Activated T-cell treated with anti-CD3 and anti-CD28 coated beads for 48 hours (primary cell): ENCODE measurements at places on chromosomes 3 and 15.

DNA sequence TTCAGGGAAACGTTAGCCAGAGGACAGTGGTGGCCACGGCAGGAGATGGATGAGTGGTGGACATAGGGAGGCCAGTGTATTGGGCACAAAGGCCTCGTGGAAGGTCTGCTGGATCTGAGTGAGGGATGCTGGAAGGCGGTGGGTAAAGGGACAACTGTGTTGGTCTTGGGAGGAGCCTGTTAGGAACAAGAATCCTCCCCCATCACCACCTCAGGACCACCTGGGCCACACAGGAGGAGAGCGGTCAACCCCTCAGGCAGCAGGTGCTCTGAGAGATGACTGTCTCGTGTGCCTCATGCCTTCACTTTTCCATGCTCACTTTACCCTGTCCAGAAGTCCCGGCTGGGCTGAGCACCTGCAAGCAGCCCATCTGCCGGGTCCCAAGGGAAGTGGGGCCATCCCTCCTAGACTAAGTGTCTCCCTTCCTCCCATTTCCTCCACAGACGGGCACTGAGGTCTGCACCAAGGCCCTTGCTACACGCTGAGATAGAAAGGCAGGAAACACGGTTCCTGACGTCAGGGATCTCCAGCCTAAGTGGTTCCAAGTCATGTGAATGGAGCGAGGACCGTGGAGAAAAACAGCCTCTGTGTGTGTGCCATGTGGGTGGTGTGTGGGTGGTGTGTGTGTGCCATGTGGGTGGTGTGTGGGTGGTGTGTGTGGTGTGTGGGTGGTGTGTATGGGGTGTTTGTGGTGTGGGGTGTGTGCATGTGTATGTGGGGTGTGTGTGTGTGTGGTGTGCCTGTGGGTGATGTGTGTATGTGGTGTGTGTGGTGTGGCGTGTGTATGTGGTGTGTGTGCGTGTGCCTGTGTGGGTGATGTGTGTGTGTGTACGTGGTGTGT is 47.8 kb upstream of the CTSH start:
- no peak for DNase-seq

GRCh38 chr15:67916565-67916964 is 76.7 kb upstream of the RNU6-1 start:
- DNase-seq, result no peak

DNA sequence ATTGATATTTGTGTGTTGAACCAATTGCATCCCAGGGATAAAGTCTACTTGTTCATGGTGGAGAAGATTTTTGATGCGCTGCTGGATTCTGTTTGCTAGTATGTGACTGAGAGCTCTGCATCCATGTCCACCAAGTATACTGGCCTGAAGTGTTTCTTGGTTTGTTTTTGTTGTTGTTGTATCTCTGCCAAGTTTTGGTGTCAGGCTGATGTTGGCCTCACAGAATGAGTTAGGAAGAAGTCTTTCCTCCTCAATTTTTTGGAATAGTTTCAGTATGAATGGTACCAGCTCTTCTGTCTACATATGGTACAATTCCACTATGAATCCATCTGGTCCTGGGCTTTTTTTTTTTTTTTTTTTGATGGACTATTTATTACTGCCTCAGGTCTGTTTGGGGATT is 50.9 kb upstream of the OSTN start:
- DNase-seq, result no peak

- DNase-seq, result no peak
Measured at GRCh38 chr3:183038757-183039156, 58.4 kb upstream of the DCUN1D1 start.

DNA sequence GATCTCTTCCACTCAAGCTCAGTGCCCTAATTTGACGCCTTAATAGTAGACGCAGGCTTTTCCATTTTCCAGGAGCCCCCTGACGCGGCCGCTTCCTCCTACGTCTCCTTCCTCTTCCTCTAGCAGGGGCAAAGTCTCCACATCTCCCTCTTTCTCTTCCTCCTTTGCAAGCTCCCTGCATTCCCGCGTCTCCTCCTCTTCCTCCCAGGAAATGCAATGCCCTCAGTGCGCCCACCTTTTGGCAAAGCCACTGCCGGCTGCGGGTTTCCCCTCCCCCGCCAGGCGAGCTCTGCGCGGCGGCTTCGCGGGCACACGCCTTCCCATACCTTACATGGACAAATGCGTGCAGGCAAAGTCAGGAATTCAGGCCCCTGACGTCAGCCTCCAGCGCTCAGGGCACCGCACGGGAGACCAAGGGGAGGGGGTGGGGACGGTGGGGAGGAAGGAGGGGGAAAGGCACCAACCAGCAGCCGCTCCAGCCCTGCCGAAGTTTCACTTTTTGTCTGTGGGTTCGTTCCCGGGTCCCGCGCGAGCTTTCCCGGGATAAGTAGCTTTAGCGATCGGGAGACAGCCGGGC is 432 bp upstream of the LPP start:
- DNase-seq, result no peak

DNA sequence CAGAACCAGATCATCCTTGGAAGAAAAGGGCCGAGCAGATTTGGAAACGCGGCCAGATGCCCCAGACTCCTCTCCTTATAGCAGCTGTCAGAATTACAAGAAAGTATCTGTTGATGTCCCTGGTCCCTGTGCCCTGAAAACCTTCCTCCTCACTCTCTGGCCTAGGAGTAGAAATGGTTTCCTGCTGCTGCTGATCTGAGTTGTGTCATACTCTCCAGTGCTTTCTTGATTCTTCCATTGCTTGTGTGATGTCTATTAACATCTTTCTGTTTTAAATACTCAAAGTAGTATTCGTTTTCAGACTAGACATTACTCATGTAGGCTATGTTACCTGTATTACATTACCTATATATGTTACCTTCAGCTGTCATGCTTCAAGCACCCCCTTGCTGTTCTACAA is 26.8 kb upstream of the HERC1 start:
- DNase-seq, result no peak

GRCh38 chr15:30830961-30831360 is 72.8 kb upstream of the FAN1 start:
- DNase-seq, result no peak

DNA sequence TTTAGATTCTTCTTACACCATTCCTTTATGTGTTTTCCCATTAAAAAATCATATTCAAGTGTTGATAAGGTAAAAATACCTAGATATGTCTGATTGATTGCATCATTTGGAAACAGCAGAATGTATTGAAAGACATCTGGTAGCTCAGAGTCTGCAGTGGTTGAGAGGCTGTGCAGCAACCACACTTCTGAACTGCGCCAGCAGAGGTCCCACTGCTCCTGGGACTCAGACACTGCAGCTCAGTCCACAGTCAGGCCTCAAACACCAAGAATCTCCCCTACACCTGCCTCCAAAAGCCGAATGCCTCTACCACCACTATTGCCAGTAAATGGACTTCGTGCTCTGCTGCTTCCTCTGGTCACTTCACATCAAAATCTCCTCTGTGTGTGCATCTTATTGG is 176.9 kb upstream of the LMCD1 start:
- peak; percentile 17 for DNase-seq

DNA sequence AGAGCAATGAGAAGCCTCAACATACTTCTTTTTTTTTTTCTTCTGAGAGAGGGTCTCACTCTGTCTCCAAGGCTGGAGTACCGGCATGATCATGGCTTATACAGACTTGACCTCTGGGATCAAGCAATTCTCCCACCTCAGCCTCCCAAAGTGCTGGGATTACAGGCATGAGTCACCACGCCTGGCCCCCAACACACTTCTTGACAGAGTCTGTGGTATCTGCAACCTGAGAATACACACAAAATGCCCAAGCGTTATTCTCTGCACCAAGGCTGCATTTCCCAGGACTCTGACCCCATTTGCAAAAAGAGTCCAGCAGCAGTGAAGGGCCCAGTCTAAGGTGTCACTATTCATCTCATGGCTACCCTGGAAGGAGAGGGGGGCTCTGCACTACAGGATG is 42.7 kb upstream of the BLM start:
- no peak for DNase-seq

DNA sequence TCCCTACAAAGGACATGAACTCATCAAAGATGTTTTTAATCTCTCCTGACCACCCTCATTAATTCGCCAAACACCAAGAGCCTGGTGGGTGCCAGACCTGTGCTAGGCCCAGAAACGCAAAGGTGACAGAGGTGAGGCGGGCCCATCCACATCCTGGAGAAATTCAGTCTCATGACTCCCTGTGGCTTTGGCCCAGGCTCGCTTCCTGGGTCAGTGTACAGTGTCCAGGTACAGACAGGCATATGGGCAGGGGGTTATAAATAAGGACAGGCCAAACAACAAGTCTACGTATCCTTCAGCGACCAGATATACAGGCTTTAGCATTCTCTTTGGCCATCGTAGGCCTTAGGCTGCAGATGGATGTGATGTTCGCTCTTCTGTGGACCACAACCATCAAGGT is 945 bp upstream of the PLA2G4F start:
- no peak for DNase-seq

- DNase-seq, result no peak
Measured at GRCh38 chr3:37114251-37115145, 59.9 kb downstream of the LRRFIP2 start.

DNA sequence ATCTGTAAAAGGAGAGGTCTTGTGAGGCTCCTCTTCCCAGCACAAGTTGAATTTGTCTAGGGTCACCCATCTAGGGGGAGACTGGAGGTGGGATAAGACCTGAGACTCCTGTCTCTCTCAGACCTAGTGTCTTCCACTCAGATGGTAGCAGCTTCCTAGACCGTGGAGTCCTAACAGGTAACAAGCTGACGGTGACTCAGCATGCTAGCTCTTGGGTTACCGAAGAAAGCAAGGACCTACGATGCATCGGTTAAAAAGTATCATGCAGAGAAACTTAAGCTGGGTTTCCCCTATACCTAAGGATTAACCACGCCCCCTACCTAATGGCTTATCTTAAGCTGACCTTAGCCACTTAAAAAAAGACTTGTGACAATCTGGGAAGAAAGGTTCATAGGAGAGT is 7.6 kb downstream of the LRRN1 start:
- no peak for DNase-seq

DNA sequence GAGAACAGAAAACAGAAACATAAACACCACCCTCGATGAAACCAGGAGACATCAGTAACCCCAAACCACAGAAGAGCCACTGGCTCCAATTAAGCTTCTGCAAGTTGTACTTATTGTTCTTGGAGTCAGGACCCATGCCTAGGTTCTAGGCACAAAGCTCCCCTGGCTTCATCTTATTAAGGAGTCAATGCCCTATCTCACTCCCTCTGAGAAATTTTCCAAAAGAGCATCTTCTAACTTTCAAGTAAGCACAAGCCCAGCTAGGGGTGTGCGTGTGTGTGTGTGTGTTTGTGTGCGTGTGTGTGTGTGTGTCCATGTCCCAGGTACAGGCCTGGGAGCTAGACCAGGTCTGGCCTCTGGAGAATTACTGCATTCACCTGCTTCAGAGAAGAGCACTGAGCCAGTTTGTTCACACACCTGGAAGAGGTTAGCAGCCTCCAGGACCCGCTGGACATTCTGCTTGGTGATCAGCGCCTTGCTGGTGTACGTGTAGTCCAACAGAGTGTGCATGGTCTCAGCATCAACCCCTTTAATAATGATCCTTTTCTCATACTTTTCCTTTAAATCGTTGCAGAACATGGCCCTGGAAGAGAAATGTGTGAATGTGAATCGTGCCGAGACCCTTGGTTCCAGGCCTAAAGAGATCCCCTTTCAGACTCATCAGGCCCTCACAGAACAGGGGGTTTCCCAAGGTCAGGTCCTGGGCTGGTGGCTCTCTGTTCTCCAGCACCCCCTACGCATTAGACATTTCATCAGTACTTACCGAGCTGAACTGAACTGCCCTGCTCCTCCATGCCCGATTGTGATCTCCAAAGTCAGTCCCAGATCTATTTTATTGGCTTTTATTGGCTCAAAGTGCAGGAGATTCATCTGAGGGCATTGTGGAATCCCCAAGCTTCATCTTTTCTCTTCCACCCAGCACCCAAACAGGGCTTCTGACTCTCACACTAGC is 27.8 kb downstream of the KLHL6 start:
- DNase-seq, result no peak

- DNase-seq, result no peak
Measured at GRCh38 chr3:140756240-140757016, 78.6 kb downstream of the TRIM42 start.

DNA sequence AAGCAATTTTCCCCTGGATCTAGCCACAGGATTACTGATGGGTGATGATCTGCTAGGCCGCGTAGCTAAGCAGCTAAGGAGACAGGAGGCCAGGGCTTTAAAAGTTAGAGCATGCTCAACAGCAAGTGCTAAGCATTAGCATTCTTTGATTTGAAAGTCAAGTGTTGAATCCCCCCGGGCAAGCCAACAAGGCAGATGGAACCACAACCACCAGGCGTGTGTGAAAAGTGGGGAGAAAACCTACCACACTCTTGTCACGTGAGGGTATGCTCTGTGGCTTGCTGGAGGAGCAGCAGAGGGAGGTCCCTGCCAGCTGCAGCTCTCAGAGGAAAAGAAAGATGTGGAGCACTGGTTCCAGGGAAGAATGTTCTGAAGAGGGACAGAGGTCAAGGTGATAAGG is 20.9 kb downstream of the SLC51A start:
- DNase-seq, result no peak

- peak; percentile 53 for DNase-seq
Measured at GRCh38 chr3:187802928-187803259, 57.6 kb upstream of the BCL6 start.

DNA sequence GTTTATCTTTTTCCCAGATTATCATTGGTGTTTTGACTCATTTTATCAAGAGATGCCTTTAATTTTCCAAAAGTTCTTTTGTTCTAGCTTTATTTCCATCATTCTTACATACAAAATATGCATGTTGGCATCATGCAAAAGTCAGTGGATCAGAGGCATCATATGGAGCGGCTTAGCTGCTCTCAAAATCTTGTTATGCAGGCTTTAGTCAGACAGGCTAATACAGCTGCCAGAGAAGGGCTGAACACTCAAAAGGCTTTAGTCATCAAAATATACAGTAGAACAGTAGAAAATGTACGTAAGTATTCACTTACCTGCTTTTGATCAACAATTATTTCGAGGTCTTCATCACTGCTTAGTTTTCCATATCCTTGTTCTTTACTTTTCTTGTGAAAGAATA is 65.5 kb downstream of the PEX5L start:
- DNase-seq, result no peak

DNA sequence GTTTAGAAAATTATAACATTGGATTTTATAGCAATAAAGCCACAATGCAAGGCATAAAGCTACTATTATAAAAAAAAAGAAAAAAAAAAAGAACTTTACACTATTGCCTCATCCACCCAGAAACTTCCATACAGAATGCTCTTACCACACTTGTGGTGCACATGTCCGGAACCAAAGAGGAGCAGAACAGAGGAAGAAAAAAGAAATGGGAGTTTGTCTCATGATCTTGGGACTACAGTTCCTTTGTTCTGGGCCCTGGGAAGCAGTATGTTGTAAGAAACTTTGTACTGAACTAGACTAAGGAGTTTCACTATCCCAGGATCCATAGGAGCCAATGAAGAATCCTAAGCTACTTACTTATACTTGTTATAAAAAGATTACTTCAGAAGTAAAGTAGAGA is 36.1 kb downstream of the FMN1 start:
- DNase-seq, result no peak

GRCh38 chr3:179526482-179526881 is 36.2 kb upstream of the ACTL6A start:
- no peak for DNase-seq
